ENCODE measurements at places on chromosomes 1 and 21.

GRCh38 chr1:2587860-2588571, 1.4 kb downstream of the PRXL2B start:
- DNase-seq, result no peak

DNA sequence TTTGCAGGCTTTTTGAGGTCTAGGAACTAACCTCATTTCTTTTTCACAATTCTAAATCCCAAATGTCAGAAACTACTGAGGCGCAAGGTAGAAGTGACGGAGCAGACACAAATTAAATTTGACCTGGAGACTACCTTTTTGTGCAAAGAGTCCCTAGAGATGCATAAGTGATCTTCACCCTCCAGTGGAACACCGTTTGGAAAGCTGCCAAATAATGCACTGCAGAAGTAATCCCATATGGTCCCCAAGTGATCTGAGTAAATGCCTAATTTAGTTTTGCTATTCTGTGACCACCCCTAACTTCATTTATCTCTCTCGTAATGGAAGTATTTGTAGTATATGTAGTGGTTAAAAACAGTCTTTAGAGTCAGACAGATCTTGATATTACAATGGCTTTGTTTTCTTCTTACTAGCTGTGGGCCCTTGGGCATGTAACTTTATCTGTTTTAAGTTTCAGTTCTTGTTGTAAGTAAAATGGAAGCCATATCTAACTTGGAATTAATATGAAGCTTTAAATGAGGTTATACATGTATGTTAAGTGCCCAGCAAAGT, 70.4 kb upstream of the IPO9 start:
- DNase-seq, result no peak

DNA sequence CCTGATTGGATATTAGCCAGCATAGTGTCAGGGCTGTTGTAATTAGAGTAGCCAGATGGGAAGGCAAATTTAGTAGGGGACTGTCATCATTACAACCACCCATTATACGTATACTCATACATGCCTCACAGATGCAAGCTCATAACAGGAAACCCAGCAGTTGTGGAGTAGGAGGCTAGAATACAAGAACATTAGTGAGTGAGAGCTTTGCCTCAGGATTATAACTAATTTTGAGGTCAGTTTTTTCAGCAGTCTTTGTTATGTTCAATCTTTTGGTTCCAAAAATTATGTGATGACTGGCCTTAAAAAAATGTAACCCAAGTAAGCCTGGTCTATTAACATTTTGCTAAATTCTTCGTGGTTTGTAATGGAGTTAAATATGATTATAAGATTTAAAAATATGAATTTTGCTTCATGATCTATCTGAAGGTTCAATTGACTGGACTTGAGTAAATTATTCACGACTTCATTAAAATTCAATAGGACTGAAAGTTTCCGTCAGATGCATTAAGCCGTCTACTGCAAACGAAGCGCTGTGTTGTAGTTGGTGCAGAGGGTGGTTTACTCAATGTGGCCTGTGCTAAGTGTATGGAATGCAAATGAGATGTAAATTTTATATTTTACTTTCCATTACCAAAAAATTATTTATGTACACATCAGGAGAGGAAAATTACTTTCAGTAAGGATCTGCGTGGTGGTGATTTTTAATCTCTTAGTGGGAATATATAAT, 48.8 kb downstream of the KCNK1 start:
- DNase-seq, result no peak

- DNase-seq, result no peak
Observed at GRCh38 chr1:210841926-210842625, 291.9 kb downstream of the KCNH1 start.

DNA sequence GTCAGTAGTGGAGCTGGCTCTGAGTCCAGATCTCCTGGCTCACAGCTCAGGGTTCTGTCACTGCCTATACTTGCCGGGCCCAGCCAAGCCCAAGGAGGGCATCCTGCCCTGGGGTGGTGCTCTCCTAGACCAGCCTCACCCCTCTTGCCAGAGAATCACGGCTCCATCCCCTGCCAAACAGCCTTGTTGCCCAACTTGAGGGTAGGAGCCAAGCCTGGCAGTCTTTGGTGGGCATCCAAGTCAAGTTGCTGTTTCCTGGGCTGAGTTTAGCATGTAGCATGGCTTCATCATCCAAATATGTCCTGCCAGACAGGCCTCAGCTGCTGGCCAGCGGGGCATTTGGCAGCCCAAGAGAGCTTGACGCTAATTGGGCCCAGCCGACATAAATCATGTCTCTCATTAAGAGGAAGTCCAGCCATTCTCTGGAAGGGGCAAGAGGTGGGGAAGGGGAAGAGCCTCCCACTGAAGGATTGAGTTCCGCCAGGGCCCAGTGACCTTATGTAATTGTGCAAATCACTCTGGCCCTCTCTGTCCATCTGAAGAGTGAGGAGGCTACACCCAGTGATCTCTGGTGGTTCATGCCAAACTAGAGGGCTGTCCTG, 22.6 kb upstream of the TRABD2B start:
- no peak for DNase-seq

- no peak for DNase-seq
Observed at GRCh38 chr1:204359474-204360255, at the start of gene PLEKHA6. Gene PLEKHA6 (minus strand): TSS chr1:204359929. CDS start chr1:204273727, 86,202 bp downstream.

DNA sequence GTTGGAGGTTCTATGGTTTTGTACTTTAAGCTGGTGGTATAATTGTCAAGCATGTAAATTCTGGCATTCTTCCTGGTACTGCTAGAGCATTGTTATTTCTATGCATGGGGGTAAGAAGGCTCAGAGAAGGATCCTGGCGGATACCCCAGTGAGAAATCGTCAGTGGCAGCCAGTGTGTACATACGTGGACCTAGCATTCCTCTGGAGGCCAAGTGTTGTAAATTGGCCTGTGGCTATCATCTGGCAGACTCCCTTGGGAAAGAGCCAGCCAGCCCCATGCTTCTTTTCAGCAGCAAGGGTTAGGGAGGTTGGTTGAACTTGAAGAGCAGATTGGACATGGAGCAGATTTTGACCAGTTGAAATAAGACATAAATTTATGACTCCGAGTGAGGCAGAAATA, 5.2 kb upstream of the AGO3 start:
- DNase-seq, result no peak

- no peak for DNase-seq
Observed at GRCh38 chr1:27955076-27955475, 4.7 kb upstream of the XKR8 start.
